CD4-positive, alpha-beta T cell treated with Interleukin-1 beta for 1 hour (primary cell): ENCODE measurements at places on chromosomes 7 and 10.

DNA sequence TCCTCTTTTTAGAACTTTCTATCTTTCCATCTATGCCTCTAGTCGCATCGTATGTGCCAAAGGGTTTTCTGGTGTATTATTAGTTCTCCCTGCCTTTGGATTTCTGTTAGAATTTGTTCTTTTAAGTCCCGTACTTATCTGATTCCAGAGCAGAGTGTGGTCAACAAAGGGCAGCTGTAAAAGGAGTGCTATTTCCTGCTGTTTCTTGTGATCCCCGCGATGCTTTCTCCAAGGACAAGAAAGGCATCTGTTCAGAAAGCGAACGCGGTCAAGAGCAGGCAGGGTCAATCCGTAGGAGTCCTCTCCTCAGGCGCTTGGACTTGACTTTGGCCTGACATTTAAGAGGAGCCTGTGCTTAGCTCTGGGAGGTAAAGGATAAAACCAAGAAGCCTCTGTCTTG, 1152.1 kb upstream of the AUTS2 start:
- no peak for DNase-seq

DNA sequence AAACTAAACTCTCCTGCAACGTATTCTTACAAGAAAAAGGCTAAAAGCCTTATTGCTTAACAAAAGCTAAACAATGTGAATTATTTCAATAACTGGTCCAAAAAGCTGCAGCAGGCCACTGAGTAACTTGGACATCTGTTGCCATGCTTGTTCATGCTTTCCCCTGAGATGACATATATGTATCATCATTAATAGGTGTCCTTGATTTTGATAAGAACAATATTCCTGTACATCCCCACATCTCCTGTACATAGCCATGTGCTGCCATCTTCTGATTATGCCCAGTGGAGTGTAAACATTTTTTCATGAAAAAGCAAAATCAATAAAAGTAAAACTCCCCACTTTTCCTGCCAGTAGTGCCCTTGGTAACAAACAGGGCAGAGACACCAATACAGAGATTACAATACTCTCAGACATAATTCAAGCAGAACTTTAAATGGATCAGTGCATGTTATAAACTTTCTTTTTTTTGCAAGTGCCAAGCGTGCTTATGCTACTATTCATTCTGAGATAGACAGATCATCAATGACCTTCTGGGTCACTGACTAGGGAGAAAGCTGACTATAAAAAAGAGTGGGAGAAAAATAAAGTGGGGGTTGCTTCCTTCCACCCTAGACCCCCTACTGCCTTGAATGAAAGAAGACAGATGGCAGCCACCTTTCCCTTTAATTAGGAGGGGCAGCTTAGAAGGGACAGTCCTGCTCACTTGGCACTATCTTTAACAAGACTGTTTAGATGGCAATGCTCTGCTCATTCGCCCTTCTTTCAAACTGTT, 205.5 kb upstream of the KLF14 start:
- DNase-seq: no peak

GRCh38 chr7:102320181-102320580, 33.5 kb downstream of the SH2B2 start:
- no peak for DNase-seq

GRCh38 chr7:128381161-128381821, 19.8 kb upstream of the PRRT4 start:
- no peak for DNase-seq

DNA sequence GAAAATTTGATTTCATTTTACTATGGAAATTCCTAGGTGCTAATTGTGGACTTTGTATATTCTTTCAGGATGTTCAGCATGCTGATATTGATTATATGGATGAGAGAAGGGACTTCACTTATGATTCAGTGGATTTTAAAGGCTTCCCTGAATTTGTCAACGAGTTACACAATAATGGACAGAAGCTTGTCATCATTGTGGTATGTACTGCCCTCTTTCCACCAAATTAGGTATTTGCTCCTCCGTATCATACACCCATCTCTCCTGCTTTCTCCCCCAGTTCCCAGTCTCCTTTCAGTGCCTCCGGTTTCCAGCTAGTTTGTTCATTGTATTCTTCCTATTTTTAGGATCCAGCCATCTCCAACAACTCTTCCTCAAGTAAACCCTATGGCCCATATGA, 34.6 kb downstream of the MGAM start:
- DNase-seq: no peak

- DNase-seq: no peak
Observed at GRCh38 chr10:104139221-104139620, 17.2 kb downstream of the SFR1 start.
